Activated CD4-positive, alpha-beta T cell treated with anti-CD3 and anti-CD28 coated beads, Interleukin-2, amount 50 U/mL, for 16 hours (primary cell): ENCODE measurements at places on chromosomes 13 and 19.

DNA sequence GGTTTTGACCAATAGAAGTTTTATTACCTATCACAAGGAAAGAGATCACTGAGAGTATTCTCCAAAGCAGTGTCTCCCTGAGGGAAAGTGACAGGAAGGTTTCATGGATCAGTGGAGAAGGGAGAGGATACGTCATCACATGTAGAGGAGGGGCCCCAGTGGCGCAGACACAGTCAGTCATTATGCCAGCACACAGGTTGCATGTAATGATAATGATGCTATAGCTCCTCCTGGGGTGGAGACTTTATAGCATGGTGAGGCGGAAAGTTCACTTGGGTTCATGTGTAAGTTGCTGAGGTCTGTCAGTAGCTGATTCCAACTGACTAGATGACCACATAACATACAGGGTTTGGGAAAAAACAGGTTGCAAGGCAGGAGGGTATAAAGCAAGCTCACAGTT lies 88.8 kb downstream of the FNDC3A start:
- DNase-seq: no peak

GRCh38 chr19:44856421-44857083 lies 10.5 kb downstream of the NECTIN2 start:
- no peak for DNase-seq

DNA sequence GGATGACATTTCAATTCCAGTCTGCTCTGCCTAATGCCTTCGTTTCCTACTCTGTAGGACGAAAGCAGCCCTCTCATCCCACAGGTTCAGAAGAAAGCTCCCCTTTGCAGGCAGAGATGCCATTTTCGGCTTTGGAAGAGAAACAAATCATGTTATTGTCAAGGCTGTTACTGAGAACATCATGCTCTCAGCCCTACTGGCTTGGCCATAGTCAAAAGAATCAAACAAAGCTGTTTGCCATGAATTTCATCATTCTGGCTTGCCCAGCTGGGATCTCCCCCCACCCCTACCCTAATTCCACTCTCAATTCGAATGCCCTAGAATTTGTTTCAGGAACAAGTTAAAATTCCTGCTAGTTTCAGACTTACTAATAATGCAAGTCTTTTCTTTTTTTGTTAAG lies 162.3 kb upstream of the SERP2 start:
- no peak for DNase-seq

DNA sequence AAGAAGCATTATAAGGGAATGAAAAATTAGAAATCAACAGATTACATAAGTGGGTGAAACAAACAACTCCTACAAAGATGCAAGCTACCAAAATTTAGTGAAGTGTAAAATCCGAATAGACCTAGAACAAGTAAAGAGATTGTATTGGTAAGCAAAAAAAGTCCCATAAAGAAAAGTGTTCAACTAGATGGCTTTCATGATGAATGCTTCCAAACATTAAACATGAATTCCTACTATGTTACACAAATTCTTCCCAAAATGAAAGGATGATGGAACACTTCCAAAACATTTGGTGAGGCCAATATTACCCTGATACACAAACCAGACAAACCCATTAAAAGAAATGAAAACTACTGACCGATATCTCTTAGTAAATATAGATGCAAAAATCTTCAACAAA lies 139.0 kb downstream of the GPC5 start:
- DNase-seq: no peak

DNA sequence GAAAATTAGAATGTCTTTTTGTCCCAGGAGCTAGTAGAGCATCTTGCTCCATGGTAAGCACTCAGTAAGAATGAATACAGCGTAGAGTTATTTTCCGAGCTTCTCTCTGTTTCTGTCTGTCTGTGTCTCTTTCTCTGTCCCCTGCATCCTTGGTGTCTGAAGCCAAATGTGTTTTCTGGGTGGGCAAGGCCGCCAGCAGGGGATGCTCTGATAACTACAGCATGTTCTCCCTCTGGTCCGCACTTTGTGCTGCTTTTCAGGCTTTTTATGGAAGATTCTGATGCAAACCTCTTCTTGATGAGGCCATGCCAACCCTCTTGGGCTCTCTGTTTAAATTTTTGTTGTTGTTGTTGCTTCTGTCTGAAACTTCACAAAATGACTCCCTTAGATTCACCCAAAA lies 142.8 kb upstream of the UBL3 start:
- DNase-seq: no peak

- DNase-seq: no peak
Measured at GRCh38 chr13:72431981-72432682, 295.3 kb downstream of the MZT1 start.

- DNase-seq: no peak
Measured at GRCh38 chr19:50418176-50419021, at the start of gene SPIB. Gene SPIB, plus strand, starts transcription at chr19:50418938. Its CDS starts 25 bp downstream, at chr19:50418963.

DNA sequence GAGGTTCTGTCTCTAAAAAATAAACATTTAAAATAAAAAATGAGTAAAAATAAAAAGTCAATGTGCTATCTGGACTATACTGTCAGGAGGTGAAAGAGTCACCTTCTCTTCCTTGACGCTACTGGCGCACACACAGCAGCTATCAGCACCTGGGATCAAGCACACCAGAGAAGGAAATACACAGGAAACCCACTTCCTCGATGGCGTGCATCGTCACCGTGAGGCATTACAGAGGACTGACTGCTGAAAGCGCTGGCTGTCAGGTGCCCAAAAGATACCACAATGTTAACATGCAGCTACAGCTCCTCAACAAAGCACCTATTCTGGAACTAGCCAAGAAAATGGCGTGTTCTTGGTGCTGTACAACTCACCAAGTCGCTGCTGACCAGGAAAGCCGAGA lies 6.1 kb downstream of the SLC35E1 start:
- DNase-seq: peak; percentile 79

DNA sequence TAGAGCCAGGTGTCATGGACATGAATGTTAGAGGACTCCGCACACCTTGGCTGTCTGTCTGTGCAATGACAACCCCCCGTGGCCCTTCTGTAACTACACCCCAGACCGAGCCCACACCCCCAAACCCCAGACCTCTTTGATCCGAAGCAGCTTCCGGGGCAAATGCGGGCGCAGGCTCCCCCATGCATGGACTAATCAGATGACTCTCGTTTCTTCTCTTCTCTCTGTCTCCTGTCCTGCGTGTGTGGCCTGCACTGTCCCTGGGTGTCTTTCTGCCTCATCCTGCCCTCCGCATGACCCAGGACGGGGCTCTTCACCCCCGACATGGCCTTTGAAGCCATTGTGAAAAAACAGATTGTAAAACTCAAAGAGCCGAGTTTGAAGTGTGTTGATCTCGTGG lies 38.9 kb downstream of the TMED1 start:
- DNase-seq: no peak

GRCh38 chr13:44694842-44695241 lies 118.7 kb upstream of the TSC22D1 start:
- DNase-seq: no peak

DNA sequence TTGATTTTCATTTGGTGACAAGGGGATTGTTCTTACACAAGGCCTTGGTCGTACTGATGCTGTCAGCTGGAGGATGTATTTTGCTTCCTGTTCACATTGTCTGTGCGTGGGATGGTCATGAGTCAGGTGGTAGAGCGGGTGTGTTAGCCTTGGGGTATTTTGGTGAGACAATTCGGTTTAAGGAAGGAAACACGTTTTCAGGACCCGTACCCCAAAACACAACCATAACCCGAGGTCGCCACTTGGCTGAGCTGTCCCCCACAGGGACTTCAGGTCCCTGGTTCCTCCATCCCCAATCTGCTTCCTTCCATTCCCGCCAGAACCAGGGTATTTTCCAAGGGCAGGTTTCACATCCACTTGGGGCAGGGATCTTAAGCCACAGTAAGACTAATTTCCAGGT lies 15.0 kb downstream of the MYO9B start:
- DNase-seq: peak; percentile 28

DNA sequence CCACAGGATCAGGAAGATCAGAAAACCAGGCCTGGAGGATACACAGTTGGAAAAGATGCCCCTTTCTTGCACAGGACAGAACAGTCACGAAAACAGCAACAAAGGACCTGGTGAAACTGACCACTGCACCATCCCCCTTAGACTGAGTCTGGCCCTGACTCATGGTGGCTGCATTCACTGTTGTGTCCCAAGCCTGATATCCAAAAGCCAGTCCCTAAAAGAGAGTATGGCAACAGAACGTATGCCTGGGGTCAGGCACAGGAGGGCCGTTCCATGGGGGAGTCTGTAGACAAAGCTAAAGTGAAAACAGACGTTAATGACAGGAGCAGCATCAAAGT lies 301.1 kb upstream of the NBEA start:
- no peak for DNase-seq

DNA sequence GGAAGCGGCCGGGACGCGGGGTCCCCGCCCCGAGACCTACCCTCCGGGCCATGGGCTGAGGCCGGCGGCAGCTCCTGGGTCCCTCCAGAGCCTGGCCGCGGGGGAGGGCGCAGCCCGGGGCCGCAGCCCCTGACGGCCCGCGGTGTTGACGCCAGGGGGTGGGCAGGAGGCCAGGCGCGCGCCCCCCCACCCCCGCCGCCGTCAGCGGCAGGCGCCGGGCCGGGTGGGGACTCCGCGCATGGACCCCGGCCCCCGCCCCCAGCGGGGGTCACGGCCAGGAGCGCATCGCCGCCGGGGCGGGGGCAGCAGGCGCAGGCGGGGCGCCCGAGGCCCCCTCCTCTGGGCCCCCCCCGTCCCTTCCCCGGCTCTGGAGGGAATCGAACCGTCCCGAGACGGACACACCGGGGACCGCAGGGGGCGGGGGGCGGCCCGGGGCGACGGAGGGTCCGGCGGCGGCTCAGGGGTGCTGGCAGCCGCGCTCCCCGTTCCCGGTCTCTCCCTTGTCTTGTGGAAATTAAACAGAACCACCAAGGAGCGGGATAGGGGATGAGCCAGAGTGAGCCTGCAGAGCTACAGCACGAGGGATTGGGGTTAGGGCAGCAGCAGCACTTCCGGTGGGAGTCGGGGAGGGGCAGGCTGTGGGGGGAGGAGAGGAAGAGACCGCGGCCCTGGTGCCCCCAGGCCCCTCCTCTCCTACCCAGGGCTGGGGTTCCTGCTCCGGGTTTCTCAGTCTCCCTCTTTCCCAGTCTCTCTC lies at the start of gene MEIS3:
Gene MEIS3 (minus strand): TSS at position 498 of the 754 bp plus-strand sequence. CDS start 446 bp downstream, at position 52.
- no peak for DNase-seq

- DNase-seq: peak; percentile 89
Measured at GRCh38 chr19:17405250-17406045, at the start of gene BST2. Gene BST2, minus strand, starts transcription at chr19:17405630. Its CDS starts 55 bp downstream, at chr19:17405575.
